ENCODE measurements at places on chromosomes 16 and 17.
A peak's percentile ranks its signal among the peaks of the same experiment; 100 is the strongest.

DNA sequence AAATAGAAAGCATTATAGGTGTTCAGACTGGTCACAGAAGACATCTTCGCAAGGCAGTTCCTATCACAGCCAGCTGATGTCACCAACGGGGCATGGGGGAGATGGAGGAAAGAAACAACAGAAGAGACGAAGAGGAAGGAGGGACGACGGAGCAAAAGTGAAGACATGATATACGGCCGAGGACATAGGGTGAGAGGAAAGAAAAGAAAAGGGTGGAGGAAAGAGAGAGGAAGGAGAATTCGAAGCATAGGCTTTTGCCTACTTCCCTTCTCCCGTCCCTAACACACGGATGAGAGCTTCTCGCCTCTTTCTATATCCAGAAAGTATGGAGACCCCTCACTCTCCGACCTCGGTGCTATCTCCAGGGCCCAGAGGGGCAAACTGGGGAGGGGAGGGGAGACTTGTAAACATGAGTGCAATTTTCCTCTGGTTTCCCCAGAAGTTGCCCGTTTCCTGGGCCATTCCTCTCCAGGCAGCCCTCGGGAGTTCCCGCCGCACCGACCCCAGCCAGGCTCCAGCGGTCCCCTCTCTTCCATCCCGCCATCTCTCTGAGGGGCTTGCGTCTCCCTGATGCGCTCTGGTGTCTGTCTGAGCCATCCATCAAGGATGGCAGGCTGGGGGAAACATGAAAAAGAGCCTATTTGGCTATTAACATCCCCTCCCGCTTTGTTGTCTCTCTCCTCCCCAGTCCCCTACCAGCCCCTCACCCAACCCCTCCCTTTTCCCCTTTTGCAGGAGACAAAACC lies 26.0 kb downstream of the COPZ2 start:
- no peak for DNase-seq

DNA sequence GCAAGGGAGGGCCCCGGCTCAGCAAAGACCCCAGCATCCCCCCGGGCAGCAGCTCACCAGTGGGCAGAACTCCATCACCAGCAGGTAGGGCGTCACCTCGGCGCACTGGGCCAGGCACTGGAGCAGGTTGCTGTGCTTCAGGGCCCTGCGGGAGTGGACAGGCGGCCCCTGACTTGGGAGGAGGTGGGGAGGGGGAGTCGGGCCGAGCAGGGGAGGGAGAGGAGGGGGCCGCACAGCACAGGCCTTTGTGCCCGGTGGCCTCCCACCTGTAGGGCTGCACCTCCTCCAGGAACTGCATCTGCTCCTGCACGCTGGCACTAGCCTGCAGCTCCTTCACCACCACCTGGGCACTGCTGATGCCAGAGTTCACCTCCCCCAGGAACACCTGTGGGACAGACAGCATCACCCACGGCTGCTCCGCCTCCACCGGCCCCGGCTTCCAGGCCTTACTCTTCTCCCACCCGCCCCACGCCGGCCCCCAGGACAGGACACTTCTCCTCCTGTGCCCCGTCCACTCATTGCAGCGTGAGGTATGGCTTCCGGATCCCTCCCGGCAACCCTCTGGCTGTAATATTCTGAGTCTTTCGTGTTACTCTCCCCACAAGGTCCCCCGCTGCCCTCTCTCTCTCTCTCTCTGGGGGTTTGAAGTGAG lies 37.7 kb upstream of the PVALEF start:
- no peak for DNase-seq

DNA sequence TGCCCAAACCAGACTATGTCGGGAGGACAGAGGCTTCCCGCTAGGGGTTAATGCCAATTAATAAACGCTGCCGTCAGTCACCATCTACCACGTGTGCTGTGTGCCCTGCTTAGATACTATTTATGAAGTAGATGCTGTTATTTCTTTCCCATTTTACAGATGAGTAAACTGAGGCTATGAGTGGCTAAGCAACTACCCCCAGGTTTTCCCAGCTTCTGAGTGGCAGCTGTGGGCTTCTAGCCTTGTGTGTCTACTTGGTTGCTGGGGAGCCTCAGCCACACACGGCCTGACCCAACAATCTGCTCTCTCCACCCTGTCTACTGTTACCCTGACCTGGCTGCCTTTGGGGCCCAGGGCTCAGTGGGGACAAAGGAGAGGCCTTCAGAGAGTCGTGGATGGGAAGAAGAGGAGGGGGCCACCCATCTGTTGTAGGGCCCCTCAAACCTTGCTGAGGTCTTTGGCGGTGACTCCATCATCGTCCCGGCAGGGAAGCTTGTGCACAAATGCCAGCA lies 7.1 kb downstream of the GIT1 start:
- no peak for DNase-seq

- peak; percentile 66 for DNase-seq
These were observed at the start of gene BRD7 for GRCh38 chr16:50368410-50369132. Gene BRD7, minus strand, starts transcription at chr16:50368988. Its CDS starts 214 bp downstream, at chr16:50368774.

- no peak for DNase-seq
These were observed 4.7 kb downstream of the COQ7 start for GRCh38 chr16:19071811-19072777.

Data from renal pelvis (tissue), 12 donors.